Spinal cord (tissue), 10 donors: ENCODE measurements at places on chromosomes 6 and 20.

DNA sequence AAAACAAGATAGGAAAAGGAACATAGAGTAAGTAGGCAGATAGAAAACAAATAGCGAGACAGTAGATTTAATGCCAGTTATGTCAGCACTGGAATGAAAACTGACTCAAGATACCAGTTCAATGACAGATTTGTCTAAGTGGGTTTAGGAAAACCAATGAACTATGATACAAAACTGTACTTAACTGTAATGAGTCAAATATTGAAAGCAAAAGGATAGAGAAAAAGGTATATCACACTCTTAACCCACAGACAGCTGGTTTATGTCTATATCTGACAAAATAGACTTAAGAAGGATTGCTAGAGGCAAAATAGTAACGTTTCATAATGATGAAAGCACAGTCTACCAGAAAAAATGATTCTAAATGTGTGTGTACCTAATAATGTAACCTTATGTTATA, 38.2 kb downstream of the ATRN start:
- DNase-seq: no peak

DNA sequence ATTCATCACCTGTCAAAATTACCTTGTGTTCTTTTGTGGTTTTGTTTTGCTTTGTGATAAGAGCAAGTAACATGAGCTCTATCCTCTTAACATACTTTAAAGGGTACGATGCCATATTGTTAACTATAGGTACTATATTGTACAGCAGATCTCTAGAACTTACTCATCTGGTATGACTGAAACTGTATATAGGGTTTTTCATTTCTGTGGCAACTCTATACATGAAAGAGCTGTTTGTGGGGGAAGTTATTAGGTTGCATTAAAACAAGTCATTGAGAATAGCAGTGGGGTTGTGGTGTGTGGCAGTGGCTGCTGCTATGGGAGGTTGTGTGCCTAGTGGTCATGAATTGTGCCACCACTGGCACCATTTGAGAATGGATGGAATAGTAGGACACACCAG, 268.4 kb downstream of the KCNQ5 start:
- DNase-seq: no peak

- no peak for DNase-seq
Observed at GRCh38 chr20:47487175-47487917, 14.3 kb upstream of the NCOA3 start.

DNA sequence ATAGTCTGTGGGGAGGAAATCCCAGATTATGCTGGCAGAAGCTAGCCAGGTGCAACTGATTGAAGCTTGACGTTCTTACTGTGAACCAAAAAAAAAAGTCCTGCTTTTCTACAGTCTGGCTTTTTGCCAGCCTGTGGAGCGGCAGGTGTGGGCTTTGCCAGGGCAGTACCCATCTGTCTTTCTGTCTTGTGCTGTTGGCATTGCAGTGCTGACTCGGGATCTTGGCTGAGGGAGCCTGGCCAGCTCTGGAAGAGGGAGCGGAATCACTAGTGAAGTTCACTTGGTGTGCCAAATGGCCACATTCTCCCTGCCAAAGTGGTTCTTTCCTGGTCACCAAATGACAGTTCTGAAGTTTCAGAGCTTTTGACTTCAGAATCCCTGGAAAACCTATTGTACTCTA, 5.0 kb downstream of the KIF3B start:
- DNase-seq: no peak

DNA sequence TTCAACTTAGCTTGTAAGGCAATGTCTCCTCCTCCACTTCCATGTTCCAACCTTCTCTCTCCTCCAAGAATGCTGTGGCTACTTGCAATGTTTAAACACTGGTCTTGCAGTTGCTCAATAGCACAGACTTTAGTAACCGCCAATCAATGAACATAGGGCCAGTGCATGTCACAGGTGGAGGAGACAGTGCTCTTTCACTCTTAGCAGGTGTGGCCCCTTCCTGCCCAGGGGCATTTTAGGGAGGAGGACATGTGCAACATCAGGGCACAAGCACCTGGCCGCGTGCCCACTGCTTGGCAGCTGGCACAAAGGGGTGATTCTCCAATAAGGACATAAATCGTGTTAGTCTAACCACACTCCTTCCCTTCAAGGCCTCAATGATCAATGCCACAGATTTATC, 41.3 kb downstream of the ADGRF1 start:
- no peak for DNase-seq

DNA sequence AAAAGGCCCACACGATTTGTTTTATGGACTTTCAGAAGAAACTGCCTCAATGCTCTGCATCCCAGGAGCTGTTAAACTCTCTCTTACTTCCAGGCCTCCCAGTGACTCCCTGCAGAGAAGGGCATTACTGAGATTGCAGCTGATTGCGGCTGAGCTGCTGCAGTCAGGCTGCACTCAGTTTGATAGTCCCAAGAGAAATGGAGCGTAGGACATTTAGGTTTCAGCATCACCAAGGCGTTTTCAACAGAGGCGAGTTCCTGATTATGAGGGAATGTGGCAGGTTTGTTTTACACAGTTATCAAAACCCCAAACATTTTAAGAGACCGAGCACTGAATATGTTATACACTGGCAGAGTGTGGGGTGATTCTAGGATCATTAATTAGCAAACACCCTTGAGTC, 145.6 kb downstream of the TBX18 start:
- DNase-seq: no peak

DNA sequence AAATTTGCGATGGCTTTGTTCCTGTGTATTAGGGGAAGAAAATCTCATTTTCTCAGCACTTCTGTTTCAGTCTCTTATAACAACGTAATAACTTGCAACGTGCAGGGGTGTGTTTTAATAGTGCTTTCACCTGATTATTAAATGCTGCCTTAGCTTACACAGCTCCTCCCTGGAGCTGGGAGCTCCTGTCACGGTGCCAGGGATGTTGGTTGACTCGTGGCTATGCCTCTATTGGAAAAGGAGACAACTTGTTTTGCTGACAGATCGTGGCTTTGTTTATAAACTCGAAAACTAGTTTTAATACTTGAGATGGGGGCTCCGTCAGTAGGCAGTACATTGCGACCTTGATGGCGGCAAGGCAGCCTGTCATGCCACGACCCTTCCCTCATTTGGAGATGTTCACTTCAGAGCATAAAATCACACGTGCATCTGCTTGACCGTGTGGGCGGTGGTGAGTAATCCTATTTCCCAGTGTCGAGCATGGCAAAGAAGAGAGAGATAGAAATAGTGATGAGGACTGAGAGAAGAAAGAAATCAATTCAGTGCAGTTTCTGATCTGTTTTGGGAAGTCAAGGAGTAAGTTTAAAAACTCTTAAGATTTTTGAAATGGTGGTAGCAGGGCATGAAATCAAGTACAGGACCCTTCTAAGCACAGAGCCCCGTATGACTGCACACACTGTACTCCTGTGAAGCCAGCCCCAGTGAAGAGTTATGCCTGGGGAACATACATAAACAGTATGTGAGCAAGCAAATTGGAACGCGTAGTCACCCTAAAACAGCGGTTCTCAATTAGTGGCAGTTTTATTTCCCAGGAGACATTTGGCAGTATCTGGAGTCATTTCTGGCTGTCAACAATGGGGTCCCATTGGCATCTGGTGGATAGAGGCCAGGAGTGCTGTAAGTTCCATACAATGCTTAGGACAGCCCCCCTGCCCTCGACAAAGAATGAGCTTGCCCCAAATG, 147.2 kb downstream of the DOK5 start:
- no peak for DNase-seq

GRCh38 chr6:52253494-52253893, 9.2 kb upstream of the IL17F start:
- DNase-seq: no peak
